ENCODE measurements at places on chromosomes 4 and X. TPM values are rescaled to one million over a fixed set of nuclear protein-coding genes. Genes with fewer than 3 reads are reported as not detected.

Gene FOXR2
- total RNA-seq = not detected

Gene PTPN13
- 0.07 TPM for total RNA-seq

GRCh38 chrX:153395613-153396319 lies 5.4 kb downstream of the PNMA6E start:
- H3K27me3 ChIP-seq = no peaks in the 10 kb centered on the region
- no peak overlapping the region for H3K4me3 ChIP-seq
- H3K36me3 ChIP-seq = no peaks in the 10 kb centered on the region
- DNase-seq = no peak

DNA sequence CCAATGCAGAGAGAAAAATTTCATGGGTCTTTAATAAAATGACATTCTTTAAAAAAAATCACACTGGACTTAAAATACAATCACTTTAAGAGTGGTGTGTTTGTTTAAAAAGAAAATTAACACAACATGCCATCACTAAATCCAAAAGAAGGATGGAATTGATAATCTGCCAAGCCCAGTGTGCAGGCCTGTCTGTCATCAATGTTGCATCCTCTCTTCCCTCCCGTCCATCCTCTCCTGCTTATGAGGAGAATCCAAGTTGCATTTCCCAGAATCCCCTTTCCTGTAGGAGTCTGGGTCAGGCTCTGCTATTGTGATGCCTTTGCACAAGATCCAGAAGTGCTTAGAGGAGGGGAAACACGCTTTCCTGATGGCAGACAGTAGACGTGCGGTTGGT lies 169.4 kb downstream of the MID1 start:
- H3K36me3 ChIP-seq = no peaks in the 10 kb centered on the region
- DNase-seq = no peak
- no peaks in the 10 kb centered on the region for H3K27me3 ChIP-seq

Measured in CD8-positive, alpha-beta memory T cell (primary cell).